ENCODE measurements at places on chromosomes 2 and 18.

- no peak for DNase-seq
Measured at GRCh38 chr2:8436585-8436984, 245.3 kb upstream of the ID2 start.

DNA sequence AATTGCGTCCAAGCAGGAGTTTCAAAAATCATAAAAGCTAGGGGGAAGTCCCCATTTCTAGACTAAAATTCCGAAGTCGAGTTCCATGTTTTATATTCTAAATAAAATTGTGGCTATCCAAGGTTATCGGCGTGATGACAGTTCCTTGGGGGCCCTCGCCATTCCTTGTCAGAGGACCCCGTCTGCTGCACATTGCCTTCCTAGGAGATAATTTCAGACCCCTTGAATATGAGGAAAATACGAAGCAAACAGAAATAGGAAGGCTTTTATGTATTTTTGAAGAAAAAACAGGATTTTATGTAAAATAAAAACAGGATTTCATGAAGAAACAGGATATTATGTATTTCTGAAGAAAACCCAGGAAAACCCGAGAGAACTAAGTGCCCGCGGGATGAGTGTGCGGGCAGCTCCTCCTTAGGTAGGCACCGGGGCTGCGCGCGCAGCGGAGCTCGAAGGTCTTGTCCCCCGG lies 465 bp upstream of the PLEKHA3 start:
- no peak for DNase-seq

GRCh38 chr2:7191932-7192331 lies 274.7 kb downstream of the RNF144A start:
- DNase-seq = no peak

DNA sequence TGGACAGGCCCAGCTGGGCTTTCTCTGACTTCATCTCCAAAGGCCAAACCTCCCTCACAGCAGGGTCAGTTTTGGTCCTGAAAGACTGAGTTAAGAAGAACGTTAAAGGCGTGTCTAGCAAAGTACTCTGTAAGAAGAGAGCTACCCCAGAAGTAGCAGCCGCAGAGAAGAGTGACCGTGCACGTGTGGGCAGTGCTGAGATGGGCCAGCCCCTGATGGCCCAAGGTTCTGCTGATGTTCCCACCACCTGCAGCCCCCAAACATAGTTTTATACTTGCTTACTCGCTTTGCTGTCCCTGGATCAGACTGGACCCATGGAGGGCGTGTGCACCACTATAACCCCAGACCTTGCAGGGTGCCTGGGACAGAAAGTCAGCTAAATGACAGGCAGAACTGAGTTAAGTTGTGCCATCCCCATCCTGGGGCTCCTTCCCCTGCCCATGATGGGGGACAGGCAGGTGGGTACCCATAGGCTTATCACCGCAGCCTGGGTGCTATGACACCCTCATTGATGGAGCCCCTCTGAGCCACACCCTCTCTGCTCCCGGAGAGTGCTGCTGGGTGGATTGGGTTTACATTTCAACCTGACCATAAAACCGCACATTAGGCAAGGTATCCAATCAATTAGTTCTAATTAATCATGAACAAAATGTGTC lies 367.3 kb upstream of the HS6ST1 start:
- no peak for DNase-seq

- DNase-seq = peak; percentile 41
Measured at GRCh38 chr2:191030521-191031154, 16.7 kb upstream of the STAT1 start.

DNA sequence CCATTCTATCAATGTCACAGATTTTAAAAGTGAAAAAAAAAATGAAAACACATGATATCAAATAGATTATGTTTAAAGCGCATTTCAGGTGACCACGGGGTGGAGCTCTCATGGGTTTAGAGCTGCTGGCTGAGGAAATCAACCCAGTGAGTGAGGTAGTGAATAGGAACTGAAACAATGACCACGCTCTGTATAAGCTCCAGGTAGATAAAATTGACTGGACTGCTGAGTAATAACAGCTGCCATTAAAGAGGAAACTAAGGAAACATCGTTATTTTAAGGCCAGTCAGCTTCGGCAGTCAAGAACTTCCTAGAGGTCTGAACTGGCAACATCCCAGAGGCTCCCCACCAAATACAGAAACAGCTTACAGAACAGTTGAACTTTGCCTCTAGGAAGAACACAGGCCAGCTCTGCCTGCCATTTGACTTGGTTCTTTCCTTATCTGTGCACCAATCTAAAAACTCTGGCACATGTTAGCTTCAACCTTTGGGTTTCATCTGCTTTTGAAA lies 185.9 kb downstream of the PDE1A start:
- DNase-seq = no peak

DNA sequence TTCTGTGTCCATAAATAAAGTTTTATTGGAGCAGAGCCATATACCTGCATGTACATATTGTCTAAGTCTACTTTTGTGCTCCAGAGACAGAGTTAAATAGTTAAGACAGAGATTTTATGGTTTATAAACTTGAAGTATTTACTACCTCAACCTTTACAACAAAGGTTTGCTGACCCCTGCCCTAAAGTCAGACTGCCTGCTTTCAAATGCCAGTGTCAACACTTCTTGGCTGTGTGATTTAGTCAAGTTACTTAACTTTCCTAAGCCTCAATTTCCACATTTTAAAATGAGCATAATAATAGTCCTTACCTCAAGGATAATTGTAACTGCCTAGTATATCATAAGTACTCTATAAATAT lies 44.4 kb upstream of the ITPRID2 start:
- DNase-seq = no peak

Data from naive B cell (primary cell).